ENCODE measurements at places on chromosomes 3 and 15.

- no peak for DNase-seq
Measured at GRCh38 chr3:194201953-194202666, 66.2 kb downstream of the HES1 start.

DNA sequence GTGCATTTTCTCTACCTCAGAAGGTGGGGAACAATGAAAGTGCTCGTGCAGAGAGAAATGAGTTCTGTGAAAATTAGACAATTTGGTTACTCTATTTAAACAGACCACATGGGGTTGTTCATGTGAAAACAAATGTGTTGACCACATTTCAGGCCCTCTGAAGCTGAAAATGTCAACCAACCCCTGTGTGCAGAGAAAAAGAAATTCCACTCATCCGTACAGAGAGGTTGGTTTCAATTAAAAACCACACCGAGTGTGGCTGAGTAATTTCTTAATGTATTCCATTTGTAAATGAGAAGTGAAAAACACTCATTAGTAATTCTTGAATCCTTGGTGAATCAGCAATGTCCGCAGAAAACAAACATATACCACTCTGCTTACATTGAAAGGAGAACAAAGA, 46.9 kb upstream of the SLC7A14 start:
- DNase-seq = no peak

DNA sequence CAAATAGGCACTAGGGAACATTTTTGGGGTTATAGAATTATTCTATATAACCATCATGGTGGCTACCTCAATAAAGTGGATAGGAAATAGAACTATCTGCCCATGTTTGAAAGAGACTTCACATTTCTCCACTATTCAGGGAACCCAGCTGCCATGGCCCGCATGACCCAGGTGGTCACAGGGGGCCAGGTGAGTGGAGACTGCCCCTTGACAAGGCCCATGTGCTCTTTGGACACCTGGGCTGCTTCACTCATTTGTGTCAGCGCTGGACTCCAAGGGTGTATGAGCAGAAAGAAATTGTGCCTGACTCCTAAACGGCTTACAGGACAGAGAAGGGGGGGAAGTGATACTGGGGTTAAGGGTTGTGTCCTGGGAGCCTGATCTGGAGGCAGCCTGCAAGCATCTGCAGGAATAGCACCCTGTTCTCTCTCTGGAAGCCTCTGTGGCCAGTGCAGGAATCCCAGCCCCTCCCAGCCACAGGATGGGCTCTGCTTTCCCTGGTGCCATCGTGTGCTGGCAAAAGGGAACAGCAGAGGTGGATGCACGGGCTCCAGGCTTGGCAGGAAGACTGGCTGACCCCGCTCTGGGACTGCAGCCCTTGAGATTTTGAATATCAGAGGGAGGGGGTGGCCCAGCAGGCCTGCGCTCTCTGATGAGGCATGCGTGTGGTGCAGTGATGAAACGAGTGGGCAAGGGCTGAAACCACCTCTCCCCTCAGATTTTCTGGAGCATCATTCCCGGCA, 9.1 kb upstream of the C3orf22 start:
- no peak for DNase-seq

DNA sequence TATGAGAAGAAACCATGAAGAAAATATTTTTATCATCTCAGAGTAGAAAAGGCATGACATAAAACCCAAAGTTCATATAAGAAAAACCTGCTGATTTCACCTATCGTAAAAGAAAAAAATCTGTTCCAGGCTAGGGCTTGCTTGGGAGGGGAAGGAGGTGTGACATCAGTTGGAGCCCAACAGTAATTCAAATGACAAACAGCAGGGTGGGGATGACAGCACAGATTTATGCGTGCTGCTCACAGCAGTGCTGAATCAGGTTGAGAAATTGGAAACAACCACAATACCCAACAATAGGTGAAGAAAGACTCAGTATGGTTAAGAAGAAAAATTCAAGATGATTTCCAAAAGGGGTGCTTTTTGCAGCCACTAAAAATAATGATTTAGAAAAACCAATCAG, 172.4 kb downstream of the PDE8A start:
- no peak for DNase-seq

DNA sequence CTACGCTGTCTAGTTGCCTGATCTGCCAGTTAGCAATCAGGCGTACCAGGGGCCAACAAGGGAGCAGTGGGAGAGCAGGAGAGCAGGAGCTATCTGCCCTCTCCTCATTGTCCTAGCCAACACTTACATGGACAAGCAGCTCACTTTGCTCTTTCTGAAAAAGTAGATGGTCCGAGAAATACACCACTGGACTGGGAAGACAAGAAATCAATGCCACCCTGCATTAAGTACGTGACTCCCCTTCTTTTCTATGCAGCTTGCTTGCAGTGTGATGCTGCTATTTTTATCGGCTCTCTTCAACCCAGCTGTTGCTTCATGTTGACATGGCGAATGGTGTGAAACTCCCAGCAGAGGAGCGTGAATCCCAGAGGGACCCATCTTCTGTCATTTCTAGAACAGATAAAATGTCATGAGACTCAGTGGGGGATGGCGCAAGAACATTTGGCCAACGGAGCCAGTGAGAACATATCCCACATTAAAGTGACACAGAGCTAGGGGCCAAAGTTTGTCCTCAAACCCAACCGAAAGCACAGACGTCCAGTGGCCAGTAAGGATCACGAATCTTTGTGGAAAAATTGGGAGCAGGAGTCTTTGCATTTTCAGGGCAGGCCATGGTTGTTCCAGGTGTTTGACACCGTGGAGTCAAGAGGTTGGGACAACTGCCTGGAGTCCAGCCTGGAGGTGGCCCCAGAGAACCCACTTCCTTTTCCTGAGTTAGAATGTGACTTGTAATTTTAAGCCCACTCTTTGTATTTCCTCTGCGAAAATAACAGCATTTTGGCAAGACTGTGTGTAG, 53.7 kb upstream of the MEF2A start:
- no peak for DNase-seq

GRCh38 chr3:168865022-168865551, 769.4 kb upstream of the GOLIM4 start:
- DNase-seq = no peak

- DNase-seq = no peak
Measured at GRCh38 chr3:24367664-24368264, 126.9 kb downstream of the THRB start.

DNA sequence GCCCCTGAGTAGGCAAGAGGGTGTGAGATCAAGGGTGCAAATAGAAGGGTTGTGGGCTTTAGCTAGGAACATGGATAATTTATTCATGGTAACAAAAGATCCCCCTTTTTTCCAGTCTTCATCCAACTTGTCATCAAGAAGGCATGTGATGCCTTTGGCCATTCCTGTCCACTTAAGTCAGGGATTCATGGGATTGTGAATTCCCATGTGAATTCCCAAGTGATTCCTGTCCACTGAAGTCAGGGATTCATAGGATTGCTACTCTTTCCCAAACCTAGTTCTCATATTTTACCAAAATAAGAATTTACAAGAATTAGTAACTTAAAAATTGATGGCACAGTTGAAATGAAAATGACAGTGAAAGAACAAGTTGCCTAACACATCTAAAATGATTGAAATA, 40.8 kb downstream of the HMG20A start:
- no peak for DNase-seq

GRCh38 chr3:104763007-104763406, 603.7 kb upstream of the ALCAM start:
- no peak for DNase-seq

GRCh38 chr15:78046796-78047341, 30.6 kb downstream of the TBC1D2B start:
- no peak for DNase-seq

DNA sequence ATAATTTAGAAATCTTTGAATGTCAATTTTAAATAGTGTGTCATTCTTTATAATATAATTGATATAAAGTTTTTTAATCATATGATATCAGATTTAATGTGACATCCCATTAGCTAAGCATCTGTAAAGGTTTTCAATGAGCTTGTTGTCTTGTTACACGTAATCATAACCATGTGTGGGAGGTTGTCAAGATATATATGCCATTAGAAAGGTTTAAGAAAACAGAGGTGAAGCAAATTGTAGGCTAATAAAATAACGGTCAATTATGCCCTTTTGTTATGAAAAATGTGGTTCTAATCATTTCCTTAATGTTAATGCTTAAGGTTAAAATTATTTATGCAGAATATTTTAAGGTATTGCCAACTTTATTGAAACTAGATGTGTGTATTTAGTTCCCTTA, 56.3 kb downstream of the RSRC1 start:
- no peak for DNase-seq

GRCh38 chr3:187767266-187768012, 22.2 kb upstream of the BCL6 start:
- no peak for DNase-seq

DNA sequence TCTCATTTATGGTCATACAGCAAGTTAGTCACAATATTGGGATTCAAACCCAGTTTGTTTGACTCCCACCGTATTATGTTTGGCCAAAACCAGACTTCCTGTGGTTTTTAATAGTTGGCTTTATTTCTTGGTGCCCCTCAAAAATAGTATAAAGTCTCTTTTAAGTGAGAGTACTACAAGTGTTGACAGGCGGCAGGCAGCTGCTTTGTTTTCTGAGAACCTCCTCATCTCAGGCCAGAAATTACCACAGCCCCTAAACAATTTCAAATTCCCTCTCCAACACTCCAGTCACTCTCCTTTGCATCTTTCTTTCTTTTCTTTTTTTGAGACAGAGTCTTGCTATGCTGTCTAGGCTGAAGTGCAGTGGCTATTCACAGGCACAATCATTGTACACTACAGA, 121.5 kb downstream of the POLR2M start:
- DNase-seq = no peak

GRCh38 chr3:188170461-188171459, 16.8 kb downstream of the LPP start:
- no peak for DNase-seq

DNA sequence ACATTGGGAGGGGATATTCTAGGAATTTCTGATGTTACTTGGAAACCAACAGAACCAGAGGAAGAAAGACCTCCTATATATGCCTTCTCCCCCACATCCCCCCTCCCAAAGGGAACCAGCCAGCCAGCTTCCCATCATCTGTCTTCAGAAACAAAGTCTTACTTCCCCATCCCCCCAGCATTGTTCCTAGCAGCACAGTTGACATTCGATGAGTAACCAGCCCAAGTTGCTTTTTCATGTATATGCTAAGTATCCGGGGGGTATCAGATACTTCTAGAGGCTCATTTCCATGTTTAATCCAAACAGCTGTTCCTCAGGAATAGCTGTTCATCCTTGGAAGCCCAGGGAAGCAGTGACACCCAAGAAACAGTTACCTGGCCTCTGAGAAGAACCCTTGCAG, 16.0 kb downstream of the RMDN3 start:
- DNase-seq = no peak

DNA sequence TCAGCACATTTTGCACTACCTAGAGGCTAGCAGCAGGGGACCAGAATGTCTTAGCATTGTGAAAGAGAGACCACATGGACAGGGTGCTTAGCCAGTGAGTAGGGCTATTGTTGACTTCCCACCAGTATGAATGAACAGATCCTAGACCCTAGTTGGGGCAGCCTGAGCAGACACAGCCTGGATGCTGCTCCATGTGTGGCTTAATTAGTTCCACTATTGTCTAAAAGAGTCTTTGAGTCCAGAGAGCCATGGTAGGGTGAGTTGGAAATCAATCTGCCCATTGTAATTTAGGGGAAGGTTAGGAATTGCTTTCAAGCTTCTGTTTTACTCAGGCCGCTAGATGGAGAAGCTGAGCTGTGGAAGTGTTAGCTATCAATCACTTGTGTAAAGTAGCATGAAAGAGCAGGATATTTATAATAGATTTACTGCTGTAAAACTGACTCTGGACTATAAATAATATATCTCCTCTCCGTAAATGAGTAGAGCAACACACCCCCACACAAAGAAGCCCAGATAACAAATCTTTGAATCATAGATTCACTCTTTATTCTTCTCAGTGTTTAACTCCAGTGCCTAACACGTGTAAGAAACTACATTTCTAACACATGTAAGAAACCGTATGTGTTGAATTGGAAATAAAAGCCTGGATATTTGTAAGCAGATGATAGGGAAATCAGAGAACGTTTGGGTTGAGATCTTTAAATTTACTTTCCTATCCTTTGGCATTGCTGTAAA, 4.1 kb upstream of the GCSAM start:
- no peak for DNase-seq

DNA sequence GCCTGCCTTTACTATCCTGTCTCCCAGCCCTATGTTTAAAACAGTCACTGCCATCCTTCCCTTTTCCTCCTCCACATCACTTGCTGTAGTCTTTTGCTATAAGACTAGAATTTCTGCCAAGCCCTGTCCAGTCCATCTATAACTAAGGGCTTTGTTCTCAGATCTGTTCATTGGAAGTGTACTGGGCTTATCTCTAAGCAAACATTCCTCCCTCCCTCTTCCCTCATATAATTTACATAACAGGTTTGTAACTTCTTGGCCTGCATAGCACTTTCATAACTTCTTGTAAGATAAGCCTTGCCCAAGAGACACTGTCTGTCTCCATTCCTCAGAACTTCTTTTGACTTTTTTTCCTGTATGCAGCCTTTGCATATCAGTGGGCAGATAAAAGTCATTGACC, 16.7 kb downstream of the TPRG1 start:
- DNase-seq = no peak

GRCh38 chr3:71926262-71926600, 141.3 kb upstream of the PROK2 start:
- DNase-seq = no peak

DNA sequence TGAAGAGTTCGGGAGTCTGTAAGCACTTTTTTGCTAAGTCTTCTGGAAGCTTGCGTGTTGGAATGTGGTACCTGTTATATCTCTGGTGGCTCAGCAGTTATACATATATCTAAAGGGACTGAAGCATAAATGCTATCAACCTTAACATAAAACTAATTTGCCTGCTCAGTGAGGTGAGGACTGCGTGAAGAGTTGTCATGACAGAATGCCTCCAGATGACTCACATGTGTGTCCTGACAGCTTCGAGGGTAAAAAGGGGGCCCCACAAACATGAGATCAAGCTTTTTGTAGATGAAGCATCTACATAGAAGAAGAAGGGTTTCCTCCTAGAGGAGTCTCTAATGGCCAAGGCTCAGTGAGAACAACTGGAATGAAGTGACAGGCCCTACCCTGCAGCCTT, 88.8 kb upstream of the C3orf80 start:
- no peak for DNase-seq

DNA sequence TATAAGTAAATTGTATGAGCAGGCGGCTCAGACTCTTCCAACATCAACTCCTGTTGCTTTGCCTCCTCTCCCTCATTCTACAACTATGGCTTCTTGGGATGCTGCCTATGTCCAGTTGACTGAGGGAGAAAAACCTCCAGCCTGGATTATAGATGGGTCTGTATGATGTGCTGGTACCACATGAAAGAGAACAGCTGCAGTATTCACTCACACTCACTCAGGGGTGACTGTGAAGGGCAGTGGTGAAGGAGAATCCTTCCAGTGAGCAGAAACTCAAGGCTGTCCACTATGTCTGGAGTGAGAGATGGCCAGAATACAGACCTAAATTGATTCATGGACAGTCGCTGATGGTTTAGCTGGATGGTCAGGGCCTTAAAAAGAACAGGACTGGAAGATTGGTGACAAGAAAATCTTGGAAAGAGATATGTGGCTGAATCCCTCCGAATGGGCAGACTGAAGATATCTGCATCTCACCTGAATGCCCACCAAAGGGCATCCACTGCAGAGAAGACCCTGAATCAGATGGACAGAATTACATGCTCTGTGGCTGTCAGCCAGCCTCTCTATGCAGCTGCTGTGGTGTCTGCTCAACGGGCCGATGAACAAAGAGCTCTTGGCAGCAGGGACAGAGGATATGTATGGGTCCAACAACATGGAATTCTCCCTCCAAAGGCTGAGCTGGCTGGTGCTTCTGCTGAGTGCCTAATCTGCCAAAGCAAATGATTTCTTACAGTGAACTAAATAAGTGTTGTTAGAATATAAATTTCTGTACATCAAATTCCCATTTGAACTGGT, 1.9 kb upstream of the BCL2L10 start:
- DNase-seq = no peak
